Naive B cell (primary cell): ENCODE measurements at places on chromosomes 13 and 19.

- peak; percentile 92 for DNase-seq
These were observed at the start of gene GTF3A for GRCh38 chr13:27424246-27425157. Gene GTF3A (plus strand): TSS chr13:27424619.

GRCh38 chr13:103568314-103568713, 502.1 kb upstream of the SLC10A2 start:
- DNase-seq, result no peak

GRCh38 chr13:93751117-93751516, 524.5 kb downstream of the GPC6 start:
- DNase-seq, result no peak

- no peak for DNase-seq
These were observed 57.9 kb downstream of the GADD45B start for GRCh38 chr19:2533686-2534422.

DNA sequence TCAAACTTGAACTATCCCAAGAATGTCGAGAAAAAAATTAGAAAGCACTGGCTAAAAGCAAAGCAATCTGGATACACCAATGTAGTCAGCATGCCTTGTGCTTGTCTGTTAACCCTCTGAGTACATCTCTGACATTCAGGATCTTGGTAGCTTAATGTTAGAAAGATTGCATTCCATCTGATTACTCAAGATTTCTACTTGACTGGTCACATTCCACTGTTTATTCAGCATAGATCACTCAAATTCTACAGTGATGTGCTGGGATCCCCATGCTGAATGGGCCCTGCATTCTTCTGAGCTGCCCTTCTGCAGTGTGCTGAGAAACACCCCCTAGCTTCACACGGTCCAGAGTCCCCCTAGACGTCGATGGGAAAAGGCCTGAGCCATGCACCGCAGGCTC, 295.4 kb upstream of the MAB21L1 start:
- no peak for DNase-seq

DNA sequence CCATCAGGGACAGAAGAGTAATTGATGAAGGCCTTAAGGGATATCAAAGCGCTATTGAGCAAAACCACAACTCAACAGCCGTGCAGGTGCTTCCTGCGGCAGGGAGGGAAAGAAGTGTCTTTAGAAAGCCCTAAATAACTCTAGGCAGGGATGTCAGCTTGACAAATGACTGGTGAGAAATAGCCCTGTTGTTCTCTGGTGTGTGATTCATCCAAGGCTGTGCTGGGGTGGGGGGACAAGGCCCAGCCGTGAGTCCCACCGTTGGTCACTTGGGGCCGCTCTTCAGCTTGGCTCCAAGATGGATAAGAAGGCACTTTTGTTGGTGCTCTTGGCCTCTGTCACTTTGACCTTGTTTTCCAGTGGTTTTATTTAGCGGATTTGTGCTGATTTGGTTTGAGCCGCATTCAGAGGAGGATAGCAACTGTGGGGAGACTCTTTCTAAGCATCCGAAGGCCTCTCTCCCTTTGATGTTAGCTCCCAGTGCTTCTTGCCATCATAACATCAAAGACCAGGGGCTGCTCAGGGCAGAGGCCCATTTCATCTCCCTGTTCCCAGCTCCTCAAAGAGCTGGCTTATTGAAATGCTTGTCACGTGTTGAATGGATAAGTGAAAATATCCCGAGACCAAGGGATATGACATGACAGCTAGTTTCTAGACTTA, 130.3 kb upstream of the SERP2 start:
- DNase-seq, result peak; percentile 35
